ENCODE measurements at places on chromosomes 1 and 21.

- DNase-seq, result no peak
These were observed 14.5 kb downstream of the AIDA start for GRCh38 chr1:222697826-222698225.

- DNase-seq, result no peak
These were observed 641 bp upstream of the KCNK2 start for GRCh38 chr1:215081661-215082531.

DNA sequence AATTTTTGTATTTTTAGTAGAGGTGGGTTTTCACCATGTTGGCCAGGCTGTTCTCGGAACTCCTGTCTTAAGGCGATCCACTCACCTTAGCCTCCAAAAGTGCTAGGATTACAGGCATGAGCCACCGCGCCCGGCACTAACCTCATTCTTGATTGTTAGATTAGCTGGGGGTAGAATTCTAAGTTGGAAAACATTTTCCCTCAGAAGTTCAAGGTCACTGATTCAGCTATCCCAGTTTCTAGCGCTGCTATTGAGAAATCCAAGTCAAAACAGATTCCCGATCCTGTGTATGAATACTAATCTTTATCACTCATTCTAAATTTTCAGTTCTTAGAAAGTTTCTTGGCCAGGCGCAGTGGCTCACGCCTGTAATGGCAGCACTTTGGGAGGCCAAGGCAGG, 24.4 kb upstream of the EFNA1 start:
- no peak for DNase-seq

DNA sequence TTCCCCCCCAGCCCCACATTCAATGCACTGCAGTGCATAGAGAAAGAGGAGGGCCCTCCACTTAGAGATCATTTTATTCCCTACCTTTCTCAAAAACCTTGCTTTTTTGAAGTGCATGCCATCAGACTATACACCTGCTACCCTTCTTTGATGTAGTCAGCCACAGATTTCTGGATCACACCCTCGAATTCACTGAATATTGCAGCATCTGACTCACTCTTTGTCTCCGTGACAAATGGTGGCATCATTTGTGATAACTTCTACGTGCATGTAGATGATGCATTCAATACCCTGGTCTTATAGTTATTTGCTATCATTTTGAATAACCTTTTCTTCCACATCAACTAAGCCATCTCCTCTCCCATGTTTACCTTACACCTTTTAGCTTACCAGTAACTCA, 310.3 kb upstream of the SGIP1 start:
- DNase-seq, result no peak

- DNase-seq, result no peak
These were observed 26.1 kb downstream of the SPAG17 start for GRCh38 chr1:118158924-118159323.

DNA sequence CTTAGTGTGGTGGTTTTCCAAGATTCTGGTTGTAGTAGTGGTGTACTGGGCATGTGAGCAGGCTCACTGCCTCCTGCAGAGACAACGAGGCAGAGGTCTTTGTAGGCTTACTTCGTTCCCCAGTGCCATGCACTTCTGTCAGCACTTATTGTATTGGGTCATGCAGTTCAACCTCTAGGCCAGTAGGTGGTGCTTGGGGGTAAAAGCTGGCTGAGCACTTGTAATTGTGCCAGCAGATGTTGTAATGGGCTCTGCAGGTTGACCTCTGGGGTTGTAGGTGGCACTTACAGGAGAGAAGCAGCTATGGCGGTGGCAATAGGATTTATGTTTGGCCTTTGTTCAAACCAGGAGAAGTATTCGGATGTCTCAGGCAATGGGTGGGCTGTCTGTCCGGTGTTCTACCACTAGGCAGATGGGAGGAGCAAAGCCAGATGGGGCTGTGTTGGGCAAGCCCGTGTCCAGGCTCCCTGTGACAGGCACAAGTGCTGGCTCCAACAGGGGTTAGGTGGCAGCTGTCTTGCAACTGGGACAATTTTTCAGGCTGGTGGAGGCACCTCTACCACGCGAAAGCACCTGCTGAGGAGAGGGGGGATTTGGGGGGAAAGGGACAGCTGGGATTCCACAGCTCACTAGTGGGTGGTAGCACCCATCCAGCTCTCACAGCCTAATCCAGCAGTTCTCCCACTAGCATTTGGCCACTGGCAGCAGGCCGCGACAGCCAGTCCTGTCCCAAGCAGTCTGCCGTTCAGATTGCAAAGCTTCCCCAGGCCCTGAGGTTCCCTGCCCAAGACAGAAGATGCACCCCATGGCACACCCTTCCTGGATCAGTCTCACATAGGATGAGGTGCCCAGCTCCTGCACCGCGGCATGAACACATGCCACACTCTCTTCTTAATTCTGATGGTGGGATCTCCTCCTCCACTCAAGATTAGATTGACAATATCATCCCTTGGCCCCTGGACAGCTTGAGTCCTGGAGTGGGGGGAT, 274.5 kb downstream of the CTH start:
- DNase-seq, result no peak

DNA sequence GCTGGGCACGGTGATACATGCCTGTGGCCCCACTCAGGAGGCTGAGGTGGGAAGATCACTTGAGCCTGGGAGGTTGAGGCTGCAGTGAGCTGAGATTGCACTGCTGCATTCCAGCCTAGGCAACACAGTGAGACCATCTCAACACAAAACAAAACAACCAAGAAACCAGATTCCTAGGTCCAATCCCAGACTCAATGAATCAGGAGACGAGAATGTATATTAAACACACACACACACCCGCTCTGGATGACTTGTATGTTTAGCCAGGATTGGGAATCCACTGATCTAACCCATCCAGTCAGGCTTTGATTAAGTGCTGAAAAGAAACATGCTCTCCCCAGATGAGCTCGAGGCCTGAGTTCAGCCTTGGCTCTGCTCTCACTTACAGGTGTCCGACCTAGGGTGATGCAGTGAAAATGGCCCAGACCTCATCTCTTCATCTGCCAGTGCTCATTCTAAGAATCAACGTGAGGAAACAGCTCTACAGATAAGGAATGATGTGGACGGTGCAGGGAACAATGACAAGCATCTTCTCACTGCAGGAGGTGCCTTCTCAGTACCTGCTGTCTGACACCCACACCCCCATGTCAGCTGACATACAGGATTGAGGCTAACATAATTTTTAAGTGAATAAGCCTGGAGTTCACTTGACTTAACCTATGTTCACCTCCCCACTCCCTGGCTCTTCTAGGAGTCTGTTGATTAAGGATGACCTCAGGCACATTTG, 15.3 kb upstream of the SRSF4 start:
- DNase-seq, result no peak

DNA sequence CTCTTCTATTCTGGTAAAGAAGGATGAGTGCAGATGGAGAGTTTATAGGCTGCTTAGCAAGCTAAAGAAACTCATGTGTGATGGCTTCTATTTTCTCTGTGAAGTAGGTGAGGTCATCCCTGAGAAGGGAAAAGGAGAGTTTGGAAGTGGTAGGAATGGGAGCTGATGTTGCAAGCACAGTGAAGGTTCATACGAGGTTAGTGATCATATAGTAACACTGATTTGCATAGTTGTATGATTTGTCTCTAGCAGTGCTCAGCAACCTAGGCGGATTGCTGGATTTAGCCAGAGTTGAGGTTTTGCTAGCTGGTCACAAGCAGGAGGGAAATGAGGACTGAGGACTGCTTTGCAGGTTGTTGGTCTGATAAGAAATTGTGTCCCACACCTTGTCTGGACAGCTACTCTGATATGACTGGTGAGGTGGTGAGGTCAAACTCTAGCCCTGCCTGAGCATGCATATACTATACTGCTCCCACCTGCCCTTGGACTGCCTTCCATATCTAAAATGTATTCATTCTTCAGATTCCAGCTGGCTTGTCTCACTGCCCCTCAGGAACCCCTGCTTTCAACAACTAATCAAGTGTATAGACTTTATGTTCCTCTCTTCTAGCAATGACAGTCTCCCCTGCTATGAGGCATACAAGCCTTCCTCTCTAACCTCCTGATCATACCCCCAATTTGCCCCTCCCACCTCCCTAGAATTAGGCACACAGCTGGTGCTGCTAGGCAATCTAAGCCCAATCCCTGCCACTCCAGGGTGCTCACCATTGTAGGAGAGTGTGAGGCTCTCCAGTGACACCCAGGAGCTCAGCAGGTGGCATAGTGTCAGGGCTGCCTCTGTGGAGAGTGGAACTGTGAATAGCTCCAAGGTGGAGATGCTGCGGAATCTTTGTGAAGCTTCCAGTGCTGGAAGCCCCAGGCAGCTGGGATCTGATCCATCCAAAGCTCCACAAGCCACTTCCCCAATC, 18.5 kb downstream of the LRRC41 start:
- DNase-seq, result no peak

- peak; percentile 15 for DNase-seq
These were observed 33.8 kb upstream of the MPZL1 start for GRCh38 chr1:167687919-167688519.

DNA sequence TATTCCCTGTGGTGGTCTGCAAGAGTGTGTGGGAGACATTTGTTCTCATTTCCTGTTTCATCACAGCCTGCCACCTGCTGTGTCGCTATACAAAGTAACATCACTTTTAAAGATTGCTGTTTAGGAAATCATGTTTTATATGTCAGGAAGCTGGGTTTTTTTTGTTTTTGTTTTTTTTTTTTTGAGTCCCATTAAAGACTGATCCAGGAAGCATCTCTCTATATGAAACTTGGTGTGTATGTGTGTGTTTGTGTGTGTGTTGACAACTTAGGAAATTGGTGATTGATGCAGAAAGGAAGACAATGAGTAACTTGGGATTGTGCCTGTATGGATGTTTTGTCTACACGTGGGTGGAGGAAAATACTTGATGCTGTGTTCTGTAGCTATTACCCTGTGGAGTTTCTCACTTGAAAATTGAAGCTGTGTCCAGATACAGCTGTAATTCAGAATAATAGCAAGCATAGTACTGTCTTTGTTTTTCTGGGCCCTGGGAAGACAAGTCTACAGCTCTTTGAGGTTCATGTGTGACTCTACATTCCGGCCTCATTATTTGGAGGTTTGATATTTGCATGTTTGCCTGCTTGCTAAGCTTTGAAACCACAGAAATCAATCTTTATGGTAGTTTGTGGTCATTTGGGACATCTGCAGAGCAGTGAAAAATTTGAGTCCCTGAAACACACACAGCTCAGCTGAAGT, 47.9 kb downstream of the LAMC1 start:
- no peak for DNase-seq

DNA sequence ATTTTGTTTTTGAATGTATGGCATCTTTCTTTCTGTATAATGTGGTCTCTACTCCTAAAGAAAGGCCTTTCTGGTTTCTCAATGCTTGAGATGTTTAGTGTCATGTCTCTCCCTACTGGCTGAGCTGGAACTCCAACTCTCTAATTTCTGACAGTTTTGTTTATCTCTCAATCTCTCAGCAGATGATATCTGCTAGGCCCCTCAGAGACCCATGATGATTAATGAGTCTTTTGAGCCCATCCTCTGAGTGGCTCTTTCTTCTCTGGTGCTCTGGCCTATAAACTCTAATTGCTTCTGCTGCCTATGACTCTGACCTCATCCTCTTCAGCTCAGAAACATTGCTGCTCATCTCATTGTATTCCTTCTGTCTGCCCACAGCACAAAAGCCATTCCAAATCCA, 46.6 kb downstream of the CRB1 start:
- no peak for DNase-seq

GRCh38 chr1:51875291-51875772, 3.2 kb downstream of the NRDC start:
- no peak for DNase-seq

DNA sequence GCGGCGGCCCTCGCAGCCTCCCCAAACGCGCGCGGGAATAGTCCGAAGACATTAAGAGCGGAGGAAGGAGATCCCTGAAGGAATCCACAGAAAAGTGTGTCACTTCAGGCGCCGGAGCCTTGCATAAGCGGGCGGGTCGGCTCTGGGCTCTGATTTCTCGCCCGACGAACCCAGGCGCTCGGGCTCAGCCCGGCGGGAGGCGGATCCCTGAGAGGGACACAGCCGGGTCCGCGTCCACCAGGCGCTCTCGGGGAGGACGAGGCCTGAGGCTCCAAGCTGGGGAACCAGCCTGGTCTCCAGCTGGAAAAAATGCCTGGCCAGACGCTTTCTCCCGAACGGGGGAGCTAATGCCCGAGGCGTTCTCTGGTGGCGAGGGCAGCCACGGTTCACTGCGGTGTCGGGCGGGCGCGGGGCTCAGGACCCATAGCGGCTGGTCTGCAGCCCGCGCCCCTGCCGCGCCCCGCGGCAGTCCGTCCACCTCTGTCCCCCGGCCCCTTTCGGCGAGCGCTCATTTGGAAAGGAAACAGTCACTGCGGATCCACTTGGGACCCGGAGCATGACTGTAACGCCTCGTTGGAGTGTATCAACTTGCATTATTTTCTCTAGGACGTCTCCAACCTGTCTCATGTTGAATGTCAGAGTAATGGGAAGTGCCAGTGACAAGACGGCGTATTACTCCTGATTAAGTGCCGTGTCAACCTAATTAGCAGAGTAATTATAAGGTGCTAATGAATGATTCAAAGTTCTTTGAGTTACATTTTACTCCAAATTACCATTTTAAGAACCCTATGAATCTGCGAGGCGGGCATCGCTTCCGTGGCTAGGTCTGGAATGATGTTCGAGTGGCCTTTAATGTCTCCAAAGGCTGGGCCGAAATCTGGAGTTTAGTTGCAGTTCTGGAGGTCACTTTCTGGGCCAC, 1.6 kb upstream of the BARHL2 start:
- no peak for DNase-seq
